SJSA1 (cell line): ENCODE measurements at places on chromosomes 11 and 22.

GRCh38 chr11:134592391-134592990, 180.4 kb upstream of the B3GAT1 start:
- peak; percentile 2 for DNase-seq

DNA sequence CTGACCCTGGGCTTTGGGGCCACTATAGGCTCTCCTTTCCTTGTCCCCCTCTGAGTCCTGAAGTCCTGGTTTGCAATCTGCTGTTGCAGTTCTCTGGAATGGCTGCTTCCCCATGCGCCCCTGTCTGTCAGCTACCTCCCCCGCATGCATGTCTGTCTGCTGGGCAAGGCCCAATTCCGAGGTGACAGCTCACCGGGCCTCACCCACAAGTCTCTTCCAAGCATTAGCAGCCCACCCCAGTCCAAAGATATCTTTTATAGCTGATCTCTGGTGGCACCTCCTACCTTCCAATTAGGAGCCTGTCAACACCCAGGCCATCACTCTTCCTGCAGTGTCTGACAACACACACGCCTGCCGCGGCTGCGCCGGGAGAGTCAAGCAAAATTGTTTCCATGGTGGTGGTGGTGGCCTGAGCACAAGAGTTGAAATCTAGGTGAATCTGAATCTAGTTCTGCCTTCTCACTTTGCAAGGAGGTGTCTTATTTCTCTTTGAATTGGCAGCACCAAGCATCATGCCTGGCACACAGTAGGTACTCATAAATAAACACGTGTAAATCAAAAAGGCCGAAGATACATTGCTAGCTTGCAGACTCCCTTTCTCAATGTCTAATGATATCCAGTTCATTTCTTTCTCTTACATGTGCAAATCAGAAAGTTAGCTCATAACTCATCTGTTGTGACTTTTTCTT, 1.2 kb upstream of the LMO2 start:
- no peak for DNase-seq

GRCh38 chr11:129090056-129090455, 102.1 kb downstream of the ARHGAP32 start:
- DNase-seq = no peak

- DNase-seq = no peak
These were observed 19.4 kb upstream of the IL17RA start for GRCh38 chr22:17065433-17065832.

- peak; percentile 31 for DNase-seq
These were observed 129.9 kb downstream of the MPPED1 start for GRCh38 chr22:43541462-43542407.

DNA sequence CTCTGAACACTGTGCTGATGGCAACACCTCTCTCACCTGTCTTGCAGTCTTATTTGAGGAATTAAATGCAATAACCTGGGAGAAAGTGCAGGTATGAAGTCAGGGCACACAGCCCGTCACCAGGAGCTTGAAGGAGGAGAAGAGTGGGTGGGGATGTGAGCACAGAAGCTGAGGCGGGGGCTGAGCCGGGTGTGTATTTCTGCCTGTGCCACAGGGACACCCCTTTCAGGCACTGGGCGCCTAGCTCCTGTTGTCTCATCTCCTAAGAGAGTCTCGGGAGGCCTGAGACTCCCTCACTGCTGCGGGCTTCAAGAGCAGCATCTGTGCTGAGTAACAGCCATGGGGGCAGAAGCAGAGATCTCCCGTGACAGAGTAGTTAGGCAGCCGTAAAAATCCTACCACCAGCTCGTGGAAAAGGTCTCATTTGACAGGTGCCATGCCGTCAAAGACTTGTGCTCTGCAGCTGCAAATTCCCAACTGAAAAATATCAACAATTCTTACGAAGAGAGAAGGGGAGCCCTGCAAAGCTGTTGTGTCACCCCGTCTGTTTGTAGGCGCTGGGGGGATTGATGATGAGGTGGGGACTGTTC, 26.8 kb downstream of the PARVB start:
- DNase-seq = no peak

- DNase-seq = no peak
These were observed 26.4 kb upstream of the CD5 start for GRCh38 chr11:61075891-61076290.

DNA sequence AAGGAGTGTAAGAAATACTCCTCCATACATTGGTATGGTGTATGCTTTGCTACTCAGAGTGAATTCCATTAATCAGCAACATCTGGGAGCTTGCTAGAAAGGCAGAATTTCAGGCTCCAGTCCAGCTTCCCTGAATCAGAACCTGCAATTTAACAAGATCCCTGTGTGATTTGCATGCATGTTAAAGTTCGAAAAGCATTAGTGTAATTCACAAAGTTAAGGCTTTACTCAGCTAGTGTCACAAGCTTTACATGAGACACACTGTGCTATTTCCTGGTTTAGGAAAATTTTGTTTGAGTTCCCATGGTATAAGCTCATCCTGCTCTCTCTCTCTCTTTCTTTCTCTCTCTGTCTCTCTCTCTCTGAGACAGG, 37.0 kb upstream of the HEPHL1 start:
- no peak for DNase-seq

DNA sequence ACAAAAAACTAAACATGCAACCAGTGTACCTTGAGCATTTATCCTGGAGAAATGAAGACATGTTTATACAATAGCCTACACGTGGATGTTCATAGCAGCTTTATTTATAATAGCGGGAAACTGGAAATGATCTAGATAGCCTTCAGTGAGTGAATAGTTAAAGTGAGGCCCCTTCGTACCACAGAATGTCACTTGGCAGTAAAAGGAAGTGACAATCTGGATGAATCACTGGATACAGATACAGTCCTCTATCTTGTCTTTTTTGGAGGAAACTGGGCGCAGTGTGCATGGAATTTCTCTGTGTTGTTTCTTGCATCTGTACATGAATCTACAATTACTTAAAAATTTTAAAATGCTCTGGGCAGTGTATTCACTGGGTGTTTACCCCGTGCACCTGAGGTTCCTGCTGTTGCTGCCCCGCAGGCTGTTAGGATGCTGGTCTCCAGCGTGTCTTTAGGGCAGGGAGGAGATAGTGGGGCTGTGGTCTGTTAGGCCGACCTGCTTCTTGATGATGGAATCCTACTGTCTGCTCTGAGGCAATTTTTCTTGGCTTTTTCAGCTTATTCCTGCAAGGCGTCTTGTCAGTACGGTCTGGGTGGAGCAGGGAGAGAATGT, 23.2 kb downstream of the DERL3 start:
- DNase-seq = no peak

DNA sequence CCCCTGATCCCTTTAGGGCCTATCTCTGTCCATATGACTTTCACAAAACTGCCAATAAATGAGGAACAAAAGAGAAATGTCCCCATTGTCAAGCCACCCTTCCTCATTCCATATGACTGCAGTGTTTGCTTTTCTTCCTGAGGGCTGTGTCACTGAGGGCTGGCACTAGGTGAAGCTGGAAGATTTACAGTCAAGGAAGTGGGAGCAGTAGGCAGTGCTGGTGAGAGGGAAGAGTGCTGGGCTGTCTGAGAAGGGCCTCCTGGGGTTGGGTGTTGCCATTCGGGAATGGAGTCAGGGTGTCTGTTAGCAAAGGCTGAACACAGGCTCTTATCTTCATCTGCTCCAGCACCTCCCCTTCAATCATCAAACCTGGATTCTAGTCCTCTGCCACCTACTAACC, 30.9 kb downstream of the INSC start:
- no peak for DNase-seq

GRCh38 chr11:128607819-128608218, 20.5 kb upstream of the ETS1 start:
- no peak for DNase-seq

DNA sequence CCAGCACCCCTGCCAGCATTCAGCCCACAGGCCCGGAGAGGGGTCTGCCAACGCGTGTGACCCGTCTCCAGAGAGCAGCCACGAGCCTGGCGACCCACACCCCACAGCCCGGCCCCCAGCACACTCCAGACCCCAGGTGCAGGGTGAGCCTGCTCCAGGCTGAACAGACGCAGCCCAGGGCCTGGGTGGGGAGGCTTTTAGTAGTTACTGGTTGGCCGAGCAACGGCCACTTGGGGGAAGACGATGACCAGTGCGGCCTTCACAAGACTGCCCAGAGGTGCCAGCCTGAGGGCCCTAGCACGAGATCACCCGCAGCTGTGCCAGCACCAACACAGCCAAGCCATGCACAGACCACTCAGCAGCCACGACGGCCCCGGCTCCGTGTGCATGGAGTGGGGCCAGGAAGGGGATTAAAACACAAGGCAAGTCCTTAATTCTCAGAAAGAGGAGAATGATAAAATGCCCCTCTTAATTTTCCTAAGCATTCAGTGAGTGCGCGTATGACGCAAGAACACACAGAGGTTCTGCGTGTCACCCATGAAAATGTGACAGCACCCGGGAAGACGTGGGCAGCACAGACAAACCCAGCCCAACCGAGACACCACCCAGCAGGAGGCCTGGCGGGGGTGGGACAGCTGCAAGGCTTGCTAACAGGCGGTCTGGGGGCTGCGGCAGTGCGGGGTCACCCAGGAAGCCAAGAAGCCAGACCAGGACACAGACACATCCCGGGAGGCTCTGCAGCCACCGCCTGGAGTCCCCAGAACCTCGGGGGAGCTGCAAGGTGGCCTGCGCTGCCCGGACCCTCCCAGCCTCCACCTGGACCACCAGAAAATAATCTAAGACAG, 47.6 kb downstream of the BRD1 start:
- no peak for DNase-seq

DNA sequence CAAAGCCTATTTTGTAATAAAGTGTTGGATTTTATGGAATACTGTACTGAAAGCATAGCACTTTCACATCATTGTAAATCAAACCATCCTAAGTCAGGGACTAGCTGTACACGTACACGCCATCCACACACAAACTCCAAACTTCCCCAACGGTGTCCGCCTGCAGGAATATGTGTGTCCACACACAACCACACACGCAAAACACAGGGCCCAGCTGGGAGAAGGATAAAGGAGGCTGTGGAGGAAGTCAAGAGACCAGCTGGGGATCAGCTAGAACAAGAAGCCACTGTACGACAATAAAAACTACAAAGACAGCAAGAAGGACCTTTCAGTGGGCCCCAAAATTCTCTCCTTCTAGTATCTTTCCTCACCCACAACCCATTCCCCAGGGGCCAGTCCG, 1.6 kb downstream of the TRIM29 start:
- no peak for DNase-seq

GRCh38 chr22:43561415-43562178, 149.8 kb downstream of the MPPED1 start:
- no peak for DNase-seq

- DNase-seq = no peak
These were observed 72.3 kb downstream of the FBXO7 start for GRCh38 chr22:32546935-32547334.

- no peak for DNase-seq
These were observed 1.8 kb upstream of the AMPD3 start for GRCh38 chr11:10453261-10453660.

DNA sequence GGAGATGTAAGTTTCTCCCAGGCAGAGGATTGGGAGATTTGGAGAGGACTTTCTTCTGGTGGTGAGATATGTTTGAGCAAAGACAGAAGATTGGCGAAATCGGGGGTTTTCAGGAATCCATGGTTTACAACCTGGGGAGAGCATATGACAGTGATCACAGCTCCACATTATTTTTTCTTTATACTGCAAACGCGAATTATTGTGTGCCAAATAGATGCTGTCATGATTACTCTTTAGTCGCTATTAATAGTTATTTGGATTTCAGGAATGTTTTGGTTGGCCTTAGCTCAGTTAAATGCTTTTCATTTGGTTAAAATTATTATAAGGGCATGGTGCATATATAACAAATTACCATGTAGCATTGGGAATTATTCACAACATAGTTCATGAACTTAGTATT, 15.2 kb downstream of the ATXN10 start:
- DNase-seq = no peak

DNA sequence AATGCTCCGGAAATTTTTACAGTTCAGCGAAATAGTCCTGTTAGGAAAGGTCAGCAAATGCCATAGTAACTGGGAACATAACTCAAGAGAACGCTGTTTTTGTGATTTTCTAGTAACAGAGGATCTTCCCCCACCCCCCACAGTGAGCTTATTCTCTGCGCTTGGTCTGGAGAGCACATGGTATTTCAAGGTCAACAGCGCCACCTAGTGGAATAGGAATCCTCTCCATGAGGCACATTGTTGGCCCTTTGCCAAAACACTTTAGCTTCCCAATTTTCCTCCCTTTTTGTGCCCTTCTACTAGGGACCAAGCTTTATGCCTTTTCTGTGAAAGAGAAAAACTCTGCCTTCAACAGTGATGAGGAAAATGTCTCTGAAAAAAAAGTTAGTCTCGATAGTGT, 13.2 kb upstream of the OR4C12 start:
- DNase-seq = peak; percentile 14

DNA sequence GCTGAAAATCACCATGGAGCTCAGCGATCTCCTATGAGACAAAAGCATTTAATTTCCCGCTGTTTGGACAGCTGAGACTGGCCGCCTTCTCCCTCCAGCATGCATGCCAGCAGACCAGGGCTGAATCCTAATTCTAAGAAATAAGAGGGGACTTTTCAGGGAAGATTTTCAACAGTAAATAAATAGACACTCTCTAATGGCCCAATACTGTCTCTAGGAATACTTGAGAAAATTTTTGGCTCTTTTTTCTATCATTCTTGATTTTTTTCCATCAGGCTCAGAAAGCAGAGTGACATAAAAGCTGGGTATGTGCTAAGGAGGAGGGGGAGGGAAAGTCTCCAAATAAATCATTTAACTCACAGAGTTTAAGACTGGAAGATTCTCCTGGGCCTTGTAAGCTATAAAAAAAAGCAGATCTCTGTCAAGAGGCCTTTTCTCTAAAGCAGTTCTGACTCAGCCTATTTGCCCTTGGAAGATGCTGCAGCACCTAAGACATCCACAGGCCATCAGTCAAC, 17.6 kb upstream of the SPON1 start:
- DNase-seq = no peak

- peak; percentile 57 for DNase-seq
These were observed 32.6 kb upstream of the PARVB start for GRCh38 chr22:43991316-43992020.

- no peak for DNase-seq
These were observed 149.0 kb downstream of the PKNOX2 start for GRCh38 chr11:125313271-125314219.

- no peak for DNase-seq
These were observed 6.8 kb upstream of the CTSD start for GRCh38 chr11:1770528-1770927.

DNA sequence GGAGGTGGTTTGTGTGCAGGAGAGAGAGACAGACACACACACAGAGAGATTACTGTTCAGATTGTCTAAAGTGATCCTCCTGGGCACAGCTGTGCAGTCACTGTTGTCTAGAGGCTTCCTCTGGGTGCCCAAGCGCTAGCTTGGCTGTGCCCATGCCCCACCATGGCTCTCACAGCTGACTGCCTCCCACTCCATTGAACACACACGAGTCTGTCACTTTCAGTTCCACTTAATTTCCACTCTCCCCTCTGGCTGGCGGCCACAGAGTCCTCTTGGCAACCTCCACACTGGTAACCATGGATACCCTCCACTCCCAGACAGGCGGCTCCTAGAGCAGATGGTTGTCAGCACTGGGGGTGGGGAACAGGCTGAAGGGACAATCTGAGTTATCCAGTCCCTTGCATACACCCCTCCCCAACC, 29.1 kb downstream of the MAP6 start:
- no peak for DNase-seq

GRCh38 chr11:84188521-84188920, 902.4 kb upstream of the CCDC90B start:
- DNase-seq = no peak
